ENCODE measurements at places on chromosomes 3 and 15.

DNA sequence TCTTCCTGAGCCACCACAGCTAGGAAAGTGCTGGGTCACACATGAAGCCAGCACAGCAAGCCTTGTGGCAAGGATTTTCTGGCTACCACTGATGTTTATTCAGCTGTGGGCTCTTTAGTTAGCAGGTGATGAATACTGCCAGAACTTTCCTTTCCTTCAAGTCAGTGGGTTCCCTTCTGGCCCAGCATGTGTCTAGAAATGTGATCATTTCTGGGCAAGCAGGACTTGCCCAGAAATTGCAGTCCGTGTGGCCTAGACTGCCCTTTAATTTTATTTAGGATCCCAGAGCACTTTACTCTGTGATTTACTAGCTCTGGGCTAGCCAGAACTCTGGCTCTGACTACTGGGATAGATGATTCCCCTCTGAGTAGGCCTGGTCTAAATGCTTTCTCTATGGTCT is 397.5 kb downstream of the ZIC4 start:
- DNase-seq = no peak

- no peak for DNase-seq
These were observed 120.9 kb downstream of the ADAMTS9 start for GRCh38 chr3:64566859-64567258.

DNA sequence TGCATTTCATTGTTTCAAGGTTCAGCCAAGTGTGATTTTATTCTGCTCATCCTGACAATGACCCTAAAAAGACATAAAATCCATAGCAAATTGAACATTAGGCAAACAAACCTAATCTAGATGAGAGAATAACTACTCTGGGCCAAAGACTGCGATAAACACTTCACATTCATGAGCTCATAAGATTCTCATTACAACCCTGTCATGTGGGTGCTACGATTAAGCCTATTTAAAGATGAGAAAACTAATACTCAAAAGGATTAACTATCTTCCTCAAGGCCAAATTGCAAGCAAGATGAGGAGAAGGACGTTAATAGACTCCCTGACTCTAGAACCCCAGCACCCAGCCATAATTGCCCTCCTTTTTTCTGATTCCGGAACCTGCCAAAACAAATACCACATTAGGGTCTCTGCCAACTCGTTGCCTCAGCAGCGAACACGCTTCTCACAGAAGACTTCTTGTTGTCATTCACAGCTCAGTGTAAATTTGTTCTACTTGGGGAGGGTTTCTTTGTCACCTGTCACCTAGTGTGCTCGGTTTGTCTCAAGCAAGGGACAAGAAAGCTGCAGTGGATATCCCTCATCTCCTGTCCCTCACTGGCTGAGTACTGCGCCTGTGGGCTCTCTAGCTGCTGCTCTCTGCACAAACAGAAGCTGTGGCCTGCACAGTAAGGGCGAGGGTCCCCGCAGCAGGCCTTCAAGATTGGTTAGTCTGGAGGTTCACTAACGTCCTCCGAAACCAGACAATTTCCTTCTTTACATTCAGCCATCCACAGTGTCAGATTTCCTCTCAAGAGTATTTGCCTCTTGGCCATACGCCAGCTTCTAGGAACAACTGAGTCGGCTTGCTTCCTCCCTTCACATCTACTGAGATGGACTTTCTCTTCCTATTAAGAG is 200.0 kb upstream of the UBE2E2 start:
- DNase-seq = no peak

DNA sequence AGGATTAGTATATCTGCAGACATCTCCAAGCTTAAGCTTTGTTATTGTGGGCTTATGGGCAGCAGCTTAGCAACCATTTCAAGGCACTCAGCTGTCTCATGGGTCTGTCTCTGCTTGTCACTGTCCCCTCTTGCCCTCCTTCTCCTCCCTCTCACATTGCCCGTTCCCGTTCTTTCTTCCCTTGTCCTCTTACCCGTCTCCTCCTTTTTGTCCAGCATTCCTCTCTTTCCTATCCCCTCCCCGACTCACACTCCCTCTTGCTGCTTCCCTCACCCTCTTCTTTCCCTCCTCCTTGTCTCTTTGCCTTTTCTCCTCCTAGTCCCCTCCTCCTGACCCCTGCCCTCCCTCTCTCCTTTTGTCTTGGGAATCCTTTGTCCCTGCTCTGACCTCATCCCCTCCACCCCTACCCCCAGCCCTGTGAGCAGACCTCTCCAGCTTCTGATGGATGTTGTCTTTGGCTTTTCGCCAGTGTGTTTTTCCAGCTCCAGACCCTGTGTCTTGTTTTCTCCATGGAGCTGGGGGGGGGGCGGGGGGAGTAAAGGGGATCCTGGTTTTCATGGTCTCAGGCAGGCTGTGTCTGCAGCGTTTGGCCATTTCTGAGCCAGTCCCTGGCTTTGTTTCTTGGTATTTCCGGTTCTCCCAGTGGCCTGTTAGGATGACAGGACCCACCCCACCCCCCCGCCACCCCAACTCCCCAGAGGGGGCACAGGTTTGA is 47.9 kb upstream of the TRAK1 start:
- DNase-seq = no peak

- DNase-seq = no peak
These were observed 61.1 kb downstream of the DUT start for GRCh38 chr15:48392356-48392755.

- DNase-seq = no peak
These were observed 591.5 kb upstream of the CFAP20DC start for GRCh38 chr3:59641169-59641899.

- DNase-seq = no peak
These were observed 169.7 kb downstream of the PLCL2 start for GRCh38 chr3:17054301-17054981.

DNA sequence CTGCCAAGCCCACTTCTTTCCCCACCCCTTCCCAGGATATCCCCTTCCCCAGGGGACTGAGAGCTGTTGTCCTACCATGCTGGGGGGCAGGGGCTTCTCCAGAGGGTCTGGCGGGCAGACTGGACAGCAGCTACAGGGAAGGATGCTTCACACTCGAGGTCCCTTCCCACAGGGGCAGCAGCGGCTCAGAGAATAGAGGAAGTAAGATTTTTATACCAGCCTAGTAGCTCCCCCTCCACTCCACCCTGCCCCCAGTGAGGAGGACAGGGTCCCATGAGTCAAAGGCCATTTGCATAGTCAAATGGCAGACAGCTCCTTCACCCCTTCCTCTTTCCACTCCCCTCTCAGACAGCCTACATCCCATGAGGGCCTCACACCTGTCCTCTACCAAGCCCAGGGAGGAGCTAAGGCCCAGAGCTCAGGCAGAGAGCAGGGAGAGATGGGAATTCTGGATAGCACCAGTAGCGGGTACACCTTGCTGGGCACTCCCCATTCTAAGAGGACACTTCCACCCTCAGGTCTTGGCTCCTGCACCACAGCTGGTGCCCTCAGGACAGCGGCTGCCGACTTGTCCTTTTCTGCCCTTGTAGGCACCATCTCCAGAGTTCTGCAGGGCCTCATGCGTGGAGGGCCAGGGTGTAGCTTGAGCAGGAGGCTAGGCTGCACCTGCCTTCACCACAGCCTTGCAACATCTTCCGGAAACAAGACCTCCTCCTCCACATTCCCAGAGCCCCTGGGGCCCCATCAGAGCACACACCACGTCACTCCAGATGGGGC is at the start of gene TLR9:
Gene TLR9, minus strand, starts transcription at position 194 of the 777 bp plus-strand sequence. Its CDS starts 116 bp downstream, at position 78.
- no peak for DNase-seq

DNA sequence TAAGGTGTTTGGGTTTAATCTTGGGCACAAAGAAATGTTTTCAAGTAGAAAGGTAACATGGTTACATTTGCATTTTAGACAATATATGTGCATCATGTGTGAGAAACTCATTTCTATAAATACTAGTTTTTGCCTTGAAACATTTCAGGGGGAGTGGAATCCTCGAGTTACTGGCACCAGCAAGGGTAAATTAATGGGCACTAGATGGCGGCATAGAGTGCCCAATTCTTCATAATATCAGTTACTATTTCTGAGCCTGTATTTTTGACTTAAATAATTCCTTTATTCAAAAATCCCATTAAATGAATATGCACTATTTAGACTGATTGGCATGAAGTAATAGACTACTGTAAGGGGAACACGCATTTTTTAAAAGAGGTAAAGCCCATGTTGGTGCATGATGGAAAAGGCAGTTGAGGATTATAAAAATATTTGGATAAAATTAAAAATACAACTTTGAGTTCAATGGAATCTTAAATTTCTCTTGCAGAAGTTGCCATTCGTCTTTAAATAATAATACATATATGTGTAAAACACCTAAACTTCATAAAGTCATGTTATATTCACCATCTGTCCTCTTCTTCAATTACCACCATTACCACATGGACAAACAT is 106.3 kb downstream of the ZBTB20 start:
- peak; percentile 8 for DNase-seq

- DNase-seq = no peak
These were observed 74.4 kb upstream of the KLHL25 start for GRCh38 chr15:85869124-85869523.

DNA sequence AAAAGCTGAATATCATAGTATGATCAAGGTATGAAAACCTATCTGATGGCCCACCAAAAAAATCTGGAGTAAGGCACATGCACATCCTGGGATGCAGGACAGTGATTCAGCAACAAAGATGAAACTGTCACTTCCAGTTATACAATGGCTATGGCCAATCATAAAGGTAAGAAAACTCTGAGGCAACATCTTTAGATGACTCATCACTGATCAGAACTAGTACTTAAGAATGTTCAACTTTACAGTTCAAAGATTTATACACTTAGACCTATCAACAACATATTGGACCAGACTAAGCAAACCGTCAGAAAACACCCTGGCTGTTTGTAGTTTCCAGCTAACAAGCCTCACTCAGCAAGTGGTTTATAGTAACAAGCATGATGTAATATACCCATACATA is 21.3 kb upstream of the PLCH1 start:
- no peak for DNase-seq

DNA sequence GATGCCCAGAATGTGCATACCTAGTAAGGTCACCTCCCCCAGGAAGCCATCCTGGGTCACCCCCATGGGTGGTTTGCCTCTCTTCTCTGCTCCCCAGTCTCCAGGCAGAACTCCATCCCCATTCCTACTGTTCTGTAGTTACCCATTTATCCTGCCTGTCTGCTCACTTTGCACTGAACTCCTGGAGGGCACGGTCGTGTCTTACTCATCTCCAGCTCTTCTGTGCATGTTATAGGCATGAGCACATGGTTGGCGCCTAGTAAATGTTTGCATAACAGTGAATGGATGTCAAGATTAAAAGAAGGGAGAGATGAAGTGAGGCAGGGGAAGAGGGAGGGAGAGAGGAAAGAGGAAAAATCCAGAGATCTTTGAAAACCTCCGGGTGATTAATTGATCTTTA is 208.4 kb upstream of the TRIM42 start:
- DNase-seq = no peak

DNA sequence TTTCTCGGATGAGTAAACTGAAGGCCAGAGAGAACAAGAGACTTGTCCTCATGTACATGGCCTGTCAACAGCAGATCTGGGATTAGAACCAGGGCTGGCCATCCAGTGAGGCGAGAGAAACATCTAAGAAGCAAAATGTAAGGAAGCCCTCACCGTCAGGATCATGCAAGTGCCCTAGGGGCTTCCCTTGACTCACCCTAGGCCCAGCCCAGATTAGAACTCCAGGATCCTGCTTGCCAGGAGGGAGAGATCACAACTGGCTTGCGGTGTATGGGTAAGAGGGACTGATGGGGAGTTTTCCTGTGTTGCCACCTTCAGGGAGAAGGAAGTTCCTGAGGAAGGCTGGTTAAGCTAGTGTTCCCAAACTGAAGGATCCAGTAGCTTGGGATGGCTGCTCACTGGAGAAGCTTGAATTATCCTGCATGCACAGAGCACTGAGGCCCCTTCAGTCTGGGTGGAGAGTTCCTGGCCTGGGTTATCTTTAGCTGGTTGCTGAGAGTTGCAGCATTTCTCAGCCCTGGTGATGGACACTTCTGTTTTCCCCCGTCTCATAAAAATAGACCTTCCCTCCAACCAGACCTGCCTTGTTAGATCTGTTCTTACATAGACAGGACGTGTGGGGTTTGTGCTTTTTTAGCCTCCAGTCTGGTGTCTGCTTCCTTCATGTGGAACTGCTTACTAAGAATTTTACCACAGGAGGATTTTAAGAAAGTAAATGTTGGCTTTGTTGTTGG is 28.2 kb upstream of the XIRP1 start:
- DNase-seq = no peak

GRCh38 chr3:152729906-152730305 is 105.0 kb upstream of the P2RY1 start:
- DNase-seq = no peak
